ENCODE measurements at places on chromosomes 2 and 18.
A peak's percentile ranks its signal among the peaks of the same experiment; 100 is the strongest.

DNA sequence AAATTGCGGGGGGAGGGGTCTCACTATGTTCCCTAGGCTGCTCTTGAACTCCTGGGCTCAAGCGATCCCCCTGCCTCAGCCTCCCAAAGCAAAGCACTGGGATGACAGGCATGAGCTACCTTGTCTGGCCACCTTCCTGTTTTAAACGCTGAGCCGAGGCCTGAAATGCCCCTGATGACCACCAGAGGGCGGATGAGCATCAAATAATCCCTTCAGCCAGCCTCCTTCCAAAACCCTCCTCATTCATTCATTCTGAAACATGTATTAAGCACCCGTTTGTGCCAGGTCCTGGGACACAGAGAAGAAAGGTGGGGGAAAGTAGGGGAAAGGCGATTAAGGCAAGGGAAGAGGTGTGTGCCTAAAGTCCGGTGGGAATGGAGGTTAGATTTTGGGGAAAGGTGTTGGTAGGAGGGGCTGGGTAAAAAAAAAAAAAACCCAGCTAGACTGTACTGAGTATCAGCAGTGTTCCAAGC lies 30.7 kb upstream of the PTMA start:
- peak; percentile 79 for DNase-seq

GRCh38 chr2:174485788-174486562 lies 854 bp downstream of the GPR155 start:
- no peak for DNase-seq

DNA sequence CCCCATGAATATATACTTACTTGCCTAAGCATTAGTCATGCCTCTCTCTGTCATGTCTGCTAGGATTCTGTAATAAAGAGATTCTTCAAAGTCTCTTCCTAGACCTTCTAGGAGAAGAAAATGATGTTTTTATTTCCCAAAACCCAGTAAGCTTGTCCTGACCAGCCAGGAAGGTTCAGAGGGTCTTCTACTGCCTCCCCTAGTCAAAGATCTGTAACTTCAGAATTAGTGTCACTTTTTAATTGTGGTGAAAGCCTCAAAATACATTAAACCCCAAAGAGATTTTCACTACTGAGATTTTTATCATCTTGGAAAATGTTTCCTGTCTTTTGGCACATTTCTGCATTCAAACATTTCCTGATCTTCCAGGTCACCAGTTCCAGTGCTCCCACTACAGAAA lies 232.9 kb upstream of the STK17B start:
- no peak for DNase-seq

DNA sequence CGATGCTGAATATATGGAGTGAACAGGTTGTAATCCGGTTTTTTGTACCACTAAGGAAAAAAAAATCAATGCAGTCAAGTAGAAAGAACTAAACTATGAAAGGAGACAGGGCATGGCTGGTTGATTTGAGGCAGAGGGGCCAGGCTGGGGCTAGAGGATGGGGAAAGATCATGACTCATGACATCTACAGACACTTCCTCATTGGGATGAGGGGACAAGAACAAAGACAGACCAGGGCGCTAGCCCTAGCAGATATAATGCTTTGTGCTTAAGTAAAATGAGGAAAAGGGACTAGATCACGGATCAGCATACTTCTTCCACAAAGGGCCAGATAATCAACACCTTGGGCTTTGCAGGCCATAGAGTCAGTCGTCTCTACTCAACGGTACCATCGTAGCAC lies 55.8 kb downstream of the ST6GAL2 start:
- DNase-seq: no peak

DNA sequence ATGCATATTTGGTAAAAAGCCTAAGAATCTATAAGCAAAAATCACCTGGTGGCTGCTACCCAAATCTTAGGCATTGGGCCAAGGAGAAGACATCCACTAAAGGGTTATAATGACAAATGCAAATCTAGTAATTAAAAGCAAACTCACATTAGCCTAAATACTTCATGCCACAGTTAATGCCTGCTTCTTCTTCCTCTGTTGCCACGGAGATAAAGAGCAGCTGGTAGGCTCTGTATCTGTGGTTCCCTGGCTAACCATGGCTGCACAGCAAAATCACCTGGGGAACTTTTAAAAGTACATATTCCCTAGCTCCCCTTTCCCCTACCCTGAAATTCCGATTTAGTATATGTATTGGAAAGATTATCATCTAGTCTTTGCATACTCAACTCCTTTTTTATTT lies 114.3 kb downstream of the LNPK start:
- DNase-seq: no peak

GRCh38 chr2:130359466-130359865 lies 3.6 kb downstream of the PTPN18 start:
- DNase-seq: no peak

DNA sequence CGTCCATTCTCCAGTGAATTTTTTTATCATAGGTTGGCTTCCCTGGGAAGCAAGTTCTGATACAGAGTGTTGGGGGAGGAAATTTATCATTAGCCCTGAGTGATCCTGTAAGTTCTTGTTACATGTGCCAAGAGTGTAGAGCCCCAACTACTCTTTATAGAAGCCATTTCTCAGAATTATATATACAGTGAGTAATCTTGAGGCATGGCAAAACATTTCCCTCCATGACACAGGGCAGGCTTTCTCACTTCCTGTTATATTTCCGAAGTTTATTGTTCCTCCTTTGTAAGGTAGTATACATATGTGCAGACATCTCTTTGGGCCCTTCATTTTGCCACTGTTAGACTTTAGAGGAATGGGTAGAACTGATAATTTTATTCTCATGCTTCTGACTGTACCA lies 484.7 kb upstream of the NRXN1 start:
- no peak for DNase-seq

- DNase-seq: no peak
Observed at GRCh38 chr2:241132538-241133435, 16.5 kb downstream of the PASK start.
